GM12865 (cell line): ENCODE measurements at places on chromosomes 16 and 17.

- peak; percentile 63 for DNase-seq
Measured at GRCh38 chr17:54992797-54993639, 24.5 kb downstream of the STXBP4 start.

- DNase-seq: no peak
Measured at GRCh38 chr17:45116434-45117016, 15.8 kb downstream of the PLCD3 start.

- DNase-seq: no peak
Measured at GRCh38 chr17:199806-200545, 18.5 kb upstream of the DOC2B start.

- DNase-seq: no peak
Measured at GRCh38 chr17:58191241-58191896, 1.2 kb upstream of the EPX start.

- no peak for DNase-seq
Measured at GRCh38 chr17:55454906-55455474, 33.4 kb upstream of the MMD start.

- peak; percentile 38 for DNase-seq
Measured at GRCh38 chr17:57986841-57987580, 1.0 kb downstream of the VEZF1 start.

- DNase-seq: peak; percentile 5
Measured at GRCh38 chr17:71023249-71024030, 854.1 kb downstream of the KCNJ2 start.

DNA sequence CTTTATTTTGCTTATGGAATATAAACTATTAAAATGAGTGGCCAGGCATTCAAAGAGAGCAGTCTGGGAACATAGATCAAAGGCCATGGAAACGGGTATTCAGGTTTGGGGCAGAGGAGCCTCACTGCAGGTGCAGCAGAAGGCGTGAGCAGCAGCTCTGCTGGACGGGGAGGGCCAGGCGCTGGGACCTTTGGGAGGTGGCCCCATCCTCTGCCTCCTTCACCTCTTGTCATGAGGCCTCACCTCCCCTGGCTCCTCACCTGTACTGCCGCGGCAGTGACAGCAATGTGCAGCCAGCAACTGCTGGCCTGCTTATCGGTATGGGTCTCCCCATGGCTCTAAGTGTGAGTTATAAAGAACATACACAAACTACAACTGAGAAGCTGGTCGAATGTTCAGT, 109.4 kb downstream of the CDK5R1 start:
- no peak for DNase-seq

GRCh38 chr16:69497876-69498596, 67.7 kb upstream of the NFAT5 start:
- no peak for DNase-seq

DNA sequence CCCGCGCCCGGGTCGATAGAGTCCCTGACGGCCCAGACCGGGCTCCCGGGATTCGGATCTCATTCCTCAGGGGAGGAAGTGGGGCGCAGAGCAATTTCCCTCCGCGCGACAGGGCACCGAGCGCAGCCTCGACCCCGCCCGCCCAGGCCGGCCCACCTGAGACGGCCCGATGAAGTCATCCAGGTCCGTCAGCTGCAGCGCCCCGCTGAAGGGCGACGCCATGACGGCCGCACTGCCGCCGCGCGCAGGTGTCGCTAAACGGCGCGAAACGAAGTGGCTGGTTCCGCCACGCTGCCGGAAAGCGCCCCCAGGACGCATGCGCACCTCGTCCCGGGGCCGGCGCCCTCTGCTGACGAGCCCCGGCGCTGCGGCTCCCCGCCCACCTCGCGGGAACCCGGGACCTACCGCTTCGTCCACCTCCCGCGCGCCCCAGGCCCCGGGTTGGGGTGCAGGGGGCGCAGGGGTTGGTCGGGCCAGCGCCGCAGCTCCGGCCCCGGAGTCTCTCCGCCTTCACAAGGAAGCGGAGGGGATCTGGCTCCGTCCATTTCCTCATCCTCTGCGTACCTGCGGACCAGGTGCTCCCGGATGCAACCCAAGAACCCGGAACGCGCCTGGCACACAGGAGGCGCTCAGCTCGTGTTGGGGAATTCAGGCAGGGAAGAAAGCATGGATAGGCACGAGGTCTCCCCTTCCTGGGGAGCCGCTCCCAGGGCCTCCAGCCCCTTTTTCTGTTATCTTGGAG, at the start of gene CIAO3:
TSS of gene CIAO3 (minus strand) at position 234 of the 742 bp plus-strand sequence. CDS start at position 222, 12 bp downstream.
- peak; percentile 97 for DNase-seq

DNA sequence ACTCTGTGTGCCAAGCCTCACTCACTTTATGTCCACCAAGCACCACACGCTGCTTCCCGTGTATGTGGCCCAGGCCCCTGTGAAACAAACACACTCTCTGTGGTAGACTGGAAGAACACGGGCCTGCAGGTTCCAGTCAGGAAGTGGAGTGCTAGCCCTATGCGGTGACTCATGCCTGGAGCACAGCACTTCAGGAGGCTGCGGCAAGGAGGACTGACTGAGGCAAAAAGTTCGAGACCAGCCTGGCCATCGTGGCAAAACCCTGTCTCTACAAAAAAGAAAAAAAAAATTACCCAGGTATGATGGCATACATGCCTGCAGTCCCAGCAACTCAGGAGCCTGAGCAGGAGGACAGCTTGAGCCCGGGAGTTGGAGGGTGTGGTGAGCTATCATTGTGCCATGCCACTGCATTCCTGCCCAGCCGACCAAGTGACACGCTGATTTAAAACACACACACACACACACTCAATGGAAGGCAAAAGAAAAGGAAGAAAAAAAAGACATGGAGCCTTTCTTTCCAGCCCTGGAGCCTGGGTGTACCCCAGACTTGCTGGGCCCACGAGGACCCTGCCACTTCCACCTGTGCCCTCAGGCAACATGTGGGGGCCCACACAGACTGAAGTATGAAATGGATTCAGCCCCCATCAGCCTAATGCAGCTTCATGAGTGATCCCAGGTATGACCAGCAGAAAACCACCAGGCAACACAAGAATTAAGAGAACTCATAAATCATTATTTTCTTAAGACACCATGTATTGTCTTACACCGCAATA, 126.6 kb downstream of the ANKRD11 start:
- peak; percentile 73 for DNase-seq

DNA sequence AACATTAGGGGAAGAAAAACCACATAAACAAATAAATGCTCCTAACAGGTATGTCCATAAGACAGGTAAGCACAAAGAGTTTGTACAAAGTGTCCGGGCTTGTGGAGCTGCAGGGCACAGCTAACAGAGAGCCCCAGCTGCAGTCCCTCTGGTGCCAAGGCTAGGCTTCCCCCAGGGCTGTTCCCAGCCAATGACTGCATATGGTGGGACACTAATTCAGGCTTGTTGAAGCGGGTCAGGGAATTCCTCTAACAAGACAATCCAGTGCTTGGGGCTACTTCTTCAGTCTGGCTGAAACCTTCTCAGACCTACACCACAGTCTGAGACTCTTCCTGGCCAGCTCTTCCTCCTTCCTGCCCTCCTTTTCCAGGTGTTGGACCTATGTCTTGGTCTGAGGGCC, 51.7 kb upstream of the ALDH3A1 start:
- DNase-seq: no peak

DNA sequence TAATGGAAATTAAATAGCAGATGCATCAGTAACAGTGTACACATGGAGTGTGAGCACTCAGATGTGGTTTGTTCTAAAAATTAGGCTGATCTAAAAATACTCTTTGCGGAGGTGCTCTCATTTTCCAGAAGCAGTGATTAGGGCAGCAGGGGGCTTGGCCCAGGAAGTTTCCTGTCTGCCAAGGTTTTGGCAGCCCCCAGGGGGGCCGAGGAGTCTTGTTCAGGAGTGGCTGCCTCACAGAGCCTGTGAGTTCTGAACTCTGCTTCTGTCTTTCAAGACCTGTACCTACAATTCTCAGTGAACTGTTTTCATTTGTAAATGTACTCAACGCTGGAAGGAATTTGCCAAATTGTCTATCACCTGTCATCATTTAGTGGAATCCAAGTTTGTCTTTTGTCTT, 388.4 kb upstream of the CDH11 start:
- DNase-seq: no peak

- DNase-seq: no peak
Measured at GRCh38 chr16:84845496-84846002, 25.8 kb downstream of the CRISPLD2 start.

GRCh38 chr16:67571981-67572431, 9.7 kb downstream of the CTCF start:
- DNase-seq: no peak

DNA sequence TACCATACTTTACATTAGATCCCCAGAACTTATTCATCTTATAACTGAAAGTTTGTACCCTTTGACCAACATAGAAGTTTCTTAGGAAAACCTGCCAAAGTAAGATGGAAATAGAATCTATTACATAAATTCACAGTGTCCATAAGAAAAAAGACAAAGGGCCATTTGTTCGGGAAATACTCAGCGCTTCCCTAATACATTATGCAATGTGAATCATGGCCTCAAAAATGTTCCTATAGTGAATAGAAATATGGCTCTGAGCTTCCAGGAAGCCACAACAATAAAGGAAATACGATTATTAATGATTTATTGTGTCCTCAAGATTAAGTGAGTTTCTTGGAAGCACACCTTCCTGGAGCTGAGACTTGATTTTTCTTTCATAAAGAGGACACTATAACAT, 51.5 kb downstream of the GPRC5B start:
- DNase-seq: no peak

GRCh38 chr16:78443542-78444364, 344.3 kb downstream of the WWOX start:
- no peak for DNase-seq

DNA sequence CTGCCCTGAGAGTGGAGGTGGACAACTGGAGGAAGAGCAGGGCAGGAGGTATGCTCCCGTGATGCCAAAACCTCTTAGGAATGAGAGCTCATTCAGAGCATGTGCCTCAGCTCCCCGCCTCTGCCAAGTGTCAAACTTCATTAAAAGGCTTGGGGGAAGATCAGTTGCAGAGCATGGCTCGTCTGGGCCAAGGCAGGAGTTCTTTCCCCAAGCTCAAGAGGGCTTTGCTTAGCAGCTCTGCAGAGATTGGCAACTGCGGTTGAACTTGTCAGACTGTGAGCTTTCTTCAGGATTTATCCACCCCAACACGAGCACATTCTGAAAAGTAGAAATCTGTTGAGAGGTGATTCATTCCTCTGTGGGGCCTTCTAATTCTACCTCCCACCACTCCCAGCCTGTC, 248.1 kb downstream of the HS3ST3A1 start:
- DNase-seq: no peak

GRCh38 chr16:82684256-82684655, 57.5 kb downstream of the CDH13 start:
- no peak for DNase-seq

DNA sequence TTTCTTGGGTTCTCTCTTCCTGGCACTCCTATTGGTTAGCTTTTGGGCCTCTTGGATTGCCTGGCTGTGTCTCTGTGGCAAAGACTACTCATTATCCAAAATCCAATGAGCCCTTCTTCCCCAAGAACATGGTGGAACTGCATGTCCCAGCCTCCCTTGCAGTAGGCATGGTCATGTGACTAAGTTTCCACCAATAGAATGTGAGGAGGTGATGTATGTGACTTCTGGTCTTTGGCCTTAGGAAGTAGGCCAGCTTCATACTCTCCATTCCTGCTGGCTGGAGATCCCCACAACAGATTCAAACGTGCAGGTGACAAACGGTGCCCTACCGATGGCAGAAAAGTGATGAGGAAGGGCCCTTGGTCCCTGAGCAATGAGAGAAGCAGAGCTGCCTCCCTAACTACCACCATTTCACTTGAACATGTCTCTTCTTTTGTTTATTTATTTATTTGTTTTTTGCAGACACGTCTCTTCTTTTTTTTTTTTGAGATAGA, 17.3 kb upstream of the SPN start:
- DNase-seq: peak; percentile 90

- peak; percentile 30 for DNase-seq
Measured at GRCh38 chr16:67719778-67720144, 645 bp upstream of the GFOD2 start.

DNA sequence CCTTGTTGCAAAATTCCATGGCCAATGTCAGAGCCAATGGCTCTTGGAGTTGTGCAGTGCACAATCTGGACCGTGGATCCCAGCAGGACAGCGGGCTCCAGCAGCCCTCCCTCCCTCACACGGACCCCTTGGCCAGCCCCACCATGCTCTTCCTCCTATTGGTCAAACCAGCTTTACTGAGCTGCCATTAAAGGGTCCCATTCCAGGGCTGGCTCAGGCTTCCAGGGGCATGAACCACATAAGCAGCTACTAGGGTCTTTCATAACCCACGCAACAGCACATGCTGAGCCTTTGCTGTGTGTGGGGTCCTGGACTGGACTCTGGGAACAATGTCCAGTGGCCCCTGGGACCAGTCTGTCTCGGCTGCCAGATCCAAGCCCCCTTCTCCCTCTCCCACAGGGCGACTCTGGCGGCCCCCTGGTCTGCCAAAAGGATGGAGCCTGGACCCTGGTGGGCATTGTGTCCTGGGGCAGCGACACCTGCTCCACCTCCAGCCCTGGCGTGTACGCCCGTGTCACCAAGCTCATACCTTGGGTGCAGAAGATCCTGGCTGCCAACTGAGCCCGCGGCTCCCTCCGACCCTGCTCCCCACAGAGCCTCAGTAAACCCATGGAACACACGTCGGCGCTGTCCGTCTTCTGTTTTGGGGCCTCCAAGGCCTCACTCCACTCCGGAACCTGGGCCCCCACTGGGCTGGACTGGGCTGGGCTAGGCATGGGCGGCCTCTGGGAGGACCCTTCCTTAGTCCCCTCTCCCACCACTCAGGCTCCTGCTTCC, 5.7 kb downstream of the CTRB1 start:
- no peak for DNase-seq

GRCh38 chr17:41042953-41043352, 1.7 kb upstream of the KRTAP1-1 start:
- DNase-seq: no peak

DNA sequence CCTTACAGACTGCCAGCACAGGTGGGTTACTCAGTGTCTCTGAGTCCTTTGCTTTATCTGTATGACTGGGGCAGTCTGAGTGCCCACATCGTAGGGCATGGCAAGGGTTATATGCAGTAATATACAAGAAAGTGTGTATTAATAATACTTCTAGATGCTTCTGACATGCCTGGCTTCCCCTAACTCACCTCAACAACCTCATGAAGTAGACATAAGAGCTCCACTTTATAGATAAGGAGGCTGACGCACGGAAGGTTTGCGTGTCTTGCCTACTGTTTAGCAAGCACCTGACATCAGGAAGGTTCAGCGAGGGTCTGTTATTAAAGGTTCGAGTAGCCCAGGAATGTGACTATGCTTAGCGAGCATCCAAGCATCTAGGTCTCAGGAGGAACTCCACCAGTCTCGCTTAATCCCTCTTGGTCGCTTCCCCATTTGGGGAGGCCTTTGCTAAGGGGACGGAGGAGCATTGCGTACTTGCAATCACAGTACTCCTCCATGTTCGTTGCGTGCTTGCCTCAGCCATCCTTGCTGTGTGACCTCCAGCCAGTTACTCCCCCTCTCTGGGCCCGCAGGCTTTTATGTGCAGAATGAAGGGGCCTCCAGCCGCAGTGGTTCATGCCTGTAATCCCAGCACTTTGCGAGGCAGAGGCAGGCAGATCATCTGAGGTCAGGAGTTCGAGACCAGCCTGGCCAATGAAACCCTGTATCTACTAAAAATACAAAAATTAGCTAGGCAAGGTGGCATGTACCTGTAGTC, 1.6 kb downstream of the KCNG4 start:
- no peak for DNase-seq

- DNase-seq: no peak
Measured at GRCh38 chr17:74227271-74228080, 14.1 kb downstream of the TTYH2 start.

- no peak for DNase-seq
Measured at GRCh38 chr17:4584101-4584916, at the start of gene SMTNL2. Gene SMTNL2, plus strand, starts transcription at chr17:4584529. Its CDS starts 77 bp downstream, at chr17:4584606.

- DNase-seq: peak; percentile 28
Measured at GRCh38 chr17:55624772-55625433, 97.8 kb downstream of the TMEM100 start.
